Stimulated activated CD4-positive, alpha-beta T cell treated with anti-CD3 and anti-CD28 coated beads, Interleukin-12 subunit alpha, Interleukin-12 subunit beta, amount 100 ng/mL, for 48 hours (primary cell): ENCODE measurements at places on chromosomes 1 and 21.

- DNase-seq, result no peak
Measured at GRCh38 chr1:52239708-52240001, 97.8 kb downstream of the ZFYVE9 start.

DNA sequence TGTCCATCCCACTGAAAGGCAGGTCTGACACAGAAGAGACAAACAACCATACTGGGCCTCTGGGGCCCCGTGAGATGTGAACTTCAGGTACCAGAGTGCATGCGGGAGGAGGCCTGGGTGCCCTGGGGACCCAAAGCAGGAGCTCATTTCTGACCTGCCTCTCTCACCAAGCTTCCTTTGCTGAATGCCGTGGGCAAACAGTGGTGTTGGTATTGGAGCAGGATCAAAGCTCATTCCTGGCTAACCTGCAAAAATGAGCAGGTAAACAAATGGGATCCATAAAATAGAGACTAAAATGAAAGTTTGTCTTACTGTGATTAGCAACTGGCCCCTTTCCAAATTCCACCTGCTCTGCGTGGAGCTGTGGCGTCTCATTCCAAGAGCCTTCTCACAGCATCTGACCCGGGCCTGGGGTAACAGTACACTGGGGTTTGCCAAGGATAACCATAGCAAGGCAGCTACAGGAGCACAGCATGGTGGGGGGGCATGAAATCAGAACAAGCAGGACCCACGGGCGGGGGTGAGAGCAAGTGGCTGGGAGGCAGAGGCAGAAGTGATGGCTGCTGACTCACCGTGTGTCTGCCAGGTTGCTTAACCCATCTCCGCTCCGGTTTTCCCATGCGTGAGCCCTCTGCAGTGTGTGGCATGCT, 103.6 kb downstream of the KIF26B start:
- DNase-seq, result no peak

- DNase-seq, result no peak
Measured at GRCh38 chr21:21076051-21076450, 77.8 kb downstream of the NCAM2 start.

DNA sequence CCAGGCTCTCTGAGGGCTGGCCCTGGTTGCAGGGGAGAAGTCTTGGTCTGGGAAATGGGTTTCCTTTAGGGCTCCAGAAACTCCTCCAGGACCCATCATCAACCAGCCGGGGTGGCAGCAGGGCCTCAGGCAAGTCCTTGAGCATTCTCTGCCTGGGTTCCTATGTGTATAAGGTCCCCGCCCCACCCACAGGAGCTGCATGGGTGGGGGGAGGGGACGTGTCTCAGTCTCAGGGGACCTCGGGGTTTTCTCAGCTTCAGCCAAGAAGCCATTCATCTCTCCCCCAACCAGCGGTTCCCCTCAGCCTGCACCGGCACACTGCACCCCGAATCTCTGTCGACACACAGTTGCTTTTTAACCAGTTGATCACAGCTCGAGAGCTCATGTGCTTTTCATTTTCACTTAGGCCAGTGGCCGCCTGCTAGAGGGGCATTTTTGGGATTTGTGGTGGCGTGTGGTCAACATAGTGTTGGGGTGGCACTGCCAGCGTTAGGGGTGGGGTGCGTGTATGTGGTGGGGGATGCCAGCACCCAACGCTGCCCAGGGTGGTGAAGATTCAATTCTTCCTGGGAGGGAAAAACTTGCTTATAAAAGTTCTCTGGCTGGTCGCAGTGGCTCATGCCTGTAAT, 6.5 kb downstream of the RUNX3 start:
- DNase-seq, result no peak

- no peak for DNase-seq
Measured at GRCh38 chr21:36471254-36471723, 8.6 kb downstream of the CLDN14 start.

DNA sequence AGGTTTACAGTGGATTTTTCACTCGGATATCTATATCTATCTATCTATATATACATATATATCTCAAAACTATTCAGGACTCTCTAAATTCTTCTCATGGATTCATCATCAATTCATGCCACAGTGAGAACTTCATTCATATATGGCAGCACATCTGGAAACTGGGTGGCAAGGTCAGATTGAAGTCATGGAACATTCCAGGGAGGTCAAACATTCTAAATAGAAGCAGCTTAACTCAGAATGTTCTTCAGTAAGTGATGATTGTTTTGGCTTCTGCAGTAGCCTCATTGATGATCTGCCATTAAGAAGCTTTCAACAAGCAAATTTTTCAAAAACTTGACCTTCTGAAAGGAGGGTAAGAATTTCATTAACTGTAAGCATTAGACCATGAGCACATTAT, 46.9 kb upstream of the ADAMTS1 start:
- DNase-seq, result no peak

DNA sequence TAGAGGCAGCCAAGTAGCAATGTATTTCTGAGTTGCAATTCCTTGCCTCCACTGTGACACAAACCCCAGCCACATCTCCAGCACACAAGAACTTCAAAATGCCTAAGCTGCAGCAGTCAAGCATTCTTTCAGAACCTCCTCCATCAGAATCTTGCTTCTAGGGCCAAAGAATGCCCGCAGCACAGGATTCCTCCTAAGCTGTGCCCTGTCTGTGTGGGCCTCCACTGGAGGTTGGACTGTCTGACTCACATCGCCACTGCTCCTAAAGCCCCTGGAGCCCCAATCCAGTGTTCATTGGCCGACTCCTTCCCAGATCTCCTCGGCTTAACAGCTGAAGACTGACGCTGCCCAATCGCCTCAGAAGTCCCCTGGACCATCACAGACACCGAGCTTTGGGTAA, 43.2 kb upstream of the SERTAD4 start:
- no peak for DNase-seq

DNA sequence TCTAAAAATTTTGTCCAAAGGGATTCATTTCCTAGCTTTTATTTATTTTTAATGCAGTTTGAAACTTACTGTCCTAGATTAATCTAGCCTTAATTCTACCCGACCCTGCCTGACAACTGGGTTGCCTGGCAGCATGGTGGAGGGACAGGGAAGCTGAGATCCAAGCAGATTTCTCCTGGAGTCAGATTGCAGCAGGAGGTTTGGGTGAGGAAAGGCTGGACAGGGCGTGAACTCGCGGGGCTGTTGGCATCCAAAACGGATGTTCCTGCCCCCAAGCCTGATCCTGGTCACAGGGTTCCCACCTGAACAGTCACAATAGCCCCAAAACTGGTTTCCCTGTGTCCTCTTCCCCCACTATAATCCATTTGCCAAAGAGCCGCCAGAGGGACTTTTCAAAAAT, 23.2 kb downstream of the TCEA3 start:
- DNase-seq, result no peak

- DNase-seq, result no peak
Measured at GRCh38 chr1:227343727-227344551, 25.6 kb upstream of the CDC42BPA start.

DNA sequence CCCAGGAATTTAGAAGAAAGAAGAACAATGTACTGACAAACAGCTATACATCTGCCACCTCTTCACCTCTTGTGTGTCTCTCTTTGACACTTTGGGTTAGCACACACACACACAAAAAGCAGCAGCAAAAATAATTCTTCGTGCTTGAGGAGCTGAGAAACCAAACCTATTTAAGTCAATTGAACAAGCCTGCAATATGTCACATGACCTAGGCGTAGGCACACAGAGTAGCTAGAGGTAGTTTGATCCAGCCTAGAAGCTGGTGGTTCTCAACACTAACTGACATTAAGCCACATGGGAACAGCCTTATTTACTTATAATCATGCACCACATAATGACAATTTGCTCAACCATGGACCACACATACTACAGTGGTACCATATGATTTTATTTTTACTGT, 32.3 kb downstream of the RRAGC start:
- DNase-seq, result no peak

GRCh38 chr1:37922767-37923550, 23.9 kb downstream of the INPP5B start:
- DNase-seq, result no peak

DNA sequence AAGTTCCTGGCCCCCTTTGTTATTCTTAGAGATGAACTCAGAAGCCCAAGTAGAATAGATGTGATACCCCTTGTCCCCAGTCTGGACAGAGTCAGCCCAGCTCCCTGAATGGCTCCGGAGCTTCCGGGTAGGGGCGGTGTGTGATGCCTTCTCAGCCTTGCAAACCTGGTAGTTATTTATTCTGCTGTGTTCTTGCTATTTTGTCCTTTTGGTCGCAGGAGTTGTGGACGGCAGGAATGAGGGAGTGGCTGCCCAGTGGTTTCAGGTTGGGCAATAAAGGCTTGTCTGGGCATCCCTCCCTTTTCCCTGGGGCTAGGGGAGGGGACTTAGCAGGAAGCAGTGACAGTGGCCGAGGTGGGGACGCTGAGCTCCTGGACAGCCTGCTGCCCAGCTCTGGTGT, 2.8 kb downstream of the PTPRU start:
- no peak for DNase-seq

- DNase-seq, result no peak
Measured at GRCh38 chr1:190226006-190226405, 251.7 kb downstream of the BRINP3 start.

DNA sequence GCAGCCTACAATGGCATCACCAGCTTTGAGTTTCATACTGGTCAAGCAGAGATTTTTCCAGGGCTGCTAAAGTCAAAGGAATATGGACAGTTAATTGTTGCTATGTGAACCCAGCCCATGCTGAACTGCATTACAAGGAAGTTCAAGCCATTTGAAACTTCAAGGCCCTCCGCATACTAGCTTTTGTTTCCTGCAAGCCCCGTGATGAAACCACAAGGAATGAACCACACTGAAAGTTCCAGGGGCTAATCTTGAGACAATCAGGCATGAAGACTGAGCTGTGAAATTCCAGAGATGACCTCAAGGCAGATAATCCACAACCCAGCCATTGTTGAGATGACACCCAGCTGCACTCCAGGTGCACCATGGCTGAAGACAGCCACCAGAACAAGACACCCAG, 180.8 kb downstream of the C1orf21 start:
- no peak for DNase-seq

GRCh38 chr1:178388418-178389145, 108.2 kb downstream of the CLEC20A start:
- DNase-seq, result no peak

DNA sequence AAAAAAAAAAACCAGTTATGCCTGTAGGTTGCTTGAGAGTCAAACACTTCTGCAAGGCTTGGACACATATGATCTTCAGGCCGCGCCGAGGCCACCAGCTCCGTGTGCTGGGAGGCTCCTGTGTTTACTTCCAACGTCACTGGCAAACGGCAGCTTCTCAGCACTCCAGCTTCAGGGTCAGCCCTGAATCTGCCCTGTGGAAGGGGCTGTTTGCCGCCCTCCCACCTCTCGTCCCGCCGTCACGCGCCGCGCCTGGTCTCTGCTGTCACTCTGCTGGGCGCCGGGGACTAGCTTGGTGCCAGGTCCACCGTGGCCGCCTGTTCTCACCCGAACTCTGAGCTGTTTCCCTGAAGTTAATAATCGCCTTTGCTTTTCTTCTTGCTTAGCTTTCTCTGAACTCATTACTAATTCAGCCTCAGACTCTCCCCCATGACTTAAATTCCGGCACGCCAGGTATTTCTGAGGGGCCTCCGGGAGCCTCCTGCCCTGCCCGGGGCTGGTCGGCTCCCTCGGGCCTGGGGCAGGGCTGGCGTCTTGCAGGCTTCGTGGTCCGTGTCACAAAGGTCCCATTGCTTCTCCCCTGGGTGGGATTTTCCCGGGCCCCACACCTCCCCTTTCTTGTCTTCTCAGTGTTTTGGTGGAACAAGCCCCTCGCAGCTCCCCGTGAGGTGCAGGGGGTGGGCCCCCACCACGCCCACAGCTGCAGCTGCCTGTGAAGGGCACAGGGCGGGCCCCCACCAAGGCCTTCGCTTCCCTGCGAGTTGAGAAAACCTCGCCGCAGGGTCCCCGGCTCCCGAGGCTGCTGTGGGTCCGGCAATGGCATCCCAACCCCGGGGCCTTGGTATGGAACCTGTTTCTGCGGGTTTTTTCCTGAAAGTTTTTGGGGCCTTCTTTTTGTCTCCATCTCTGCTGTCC, 14.6 kb upstream of the C1orf159 start:
- DNase-seq, result no peak

- DNase-seq, result no peak
Measured at GRCh38 chr1:169109561-169110134, 3.2 kb downstream of the ATP1B1 start.
